Caudate nucleus (tissue), 63 donors: ENCODE measurements at places on chromosomes 12 and 14.
A peak's percentile ranks its signal among the peaks of the same experiment; 100 is the strongest.

DNA sequence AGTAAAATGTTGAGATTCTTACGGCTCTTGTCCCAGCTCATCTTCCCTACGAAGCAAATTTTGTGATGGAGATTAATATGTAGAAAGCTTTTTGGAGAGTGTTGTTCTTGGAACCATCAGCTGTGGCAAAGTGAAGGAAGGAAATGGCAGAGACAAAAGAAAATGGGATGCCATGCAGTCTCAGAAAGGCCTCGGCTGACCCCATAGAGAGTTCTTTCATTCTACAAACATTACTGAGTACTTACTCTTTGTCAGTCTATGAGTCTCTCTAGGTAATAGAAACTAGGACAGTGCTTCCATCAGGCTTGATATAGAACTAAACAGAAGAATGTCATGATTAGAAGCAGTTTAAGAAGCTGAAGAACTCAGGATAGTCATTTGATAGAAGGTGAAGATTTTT lies 134.1 kb downstream of the PLEKHA5 start:
- DNase-seq = no peak

GRCh38 chr14:72925815-72926291 lies 411 bp upstream of the DCAF4 start:
- no peak for DNase-seq

DNA sequence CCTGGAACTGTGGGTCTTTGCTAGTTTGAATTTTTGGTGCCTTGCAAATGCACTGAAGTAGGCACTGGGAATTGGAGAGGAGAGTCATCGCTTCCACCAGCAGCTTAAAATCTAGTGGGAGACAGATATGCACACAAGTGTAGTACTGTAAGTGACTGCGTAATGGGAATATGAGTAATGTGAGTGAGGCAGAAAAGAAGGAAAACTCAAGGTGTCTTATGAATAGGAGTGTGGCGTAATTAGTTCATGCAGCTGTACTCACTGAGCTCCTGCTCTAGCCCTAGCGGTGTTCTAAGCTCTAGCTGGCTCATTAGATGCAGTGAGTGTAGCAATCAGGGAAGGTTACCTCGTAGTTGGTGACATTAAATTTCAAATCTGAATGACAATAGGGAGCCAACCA lies 2.8 kb downstream of the TCP11L2 start:
- no peak for DNase-seq

- DNase-seq = no peak
Measured at GRCh38 chr12:131892711-131893604, 1.5 kb upstream of the ULK1 start.

- DNase-seq = no peak
Measured at GRCh38 chr12:12297201-12297830, 30.5 kb upstream of the LRP6 start.

GRCh38 chr12:92136965-92137721 lies 8.5 kb downstream of the BTG1 start:
- no peak for DNase-seq

DNA sequence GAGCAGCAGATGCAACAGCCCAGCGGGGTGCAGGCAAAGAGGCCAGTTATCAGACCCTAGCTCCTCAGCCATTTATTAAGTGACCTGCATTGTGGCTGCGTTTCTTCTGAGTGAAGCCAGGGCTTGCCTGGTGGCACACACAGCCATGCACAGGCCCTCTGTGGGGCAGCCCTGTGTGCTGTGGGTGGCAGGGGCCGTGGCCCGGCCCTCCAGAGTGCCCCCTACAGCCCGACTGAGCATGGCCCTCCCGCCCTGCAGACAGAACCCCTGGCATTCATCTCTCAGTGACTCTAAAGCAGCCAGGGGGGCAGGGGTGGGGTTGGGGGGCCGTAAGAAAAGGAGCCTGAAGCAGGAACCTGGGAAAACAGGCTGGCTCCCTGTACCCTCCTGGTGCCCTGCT lies 226.0 kb upstream of the PWP1 start:
- no peak for DNase-seq

GRCh38 chr14:100604709-100605108 lies 17.5 kb upstream of the BEGAIN start:
- DNase-seq = no peak

- DNase-seq = no peak
Measured at GRCh38 chr12:121568971-121569751, 11.7 kb downstream of the KDM2B start.

DNA sequence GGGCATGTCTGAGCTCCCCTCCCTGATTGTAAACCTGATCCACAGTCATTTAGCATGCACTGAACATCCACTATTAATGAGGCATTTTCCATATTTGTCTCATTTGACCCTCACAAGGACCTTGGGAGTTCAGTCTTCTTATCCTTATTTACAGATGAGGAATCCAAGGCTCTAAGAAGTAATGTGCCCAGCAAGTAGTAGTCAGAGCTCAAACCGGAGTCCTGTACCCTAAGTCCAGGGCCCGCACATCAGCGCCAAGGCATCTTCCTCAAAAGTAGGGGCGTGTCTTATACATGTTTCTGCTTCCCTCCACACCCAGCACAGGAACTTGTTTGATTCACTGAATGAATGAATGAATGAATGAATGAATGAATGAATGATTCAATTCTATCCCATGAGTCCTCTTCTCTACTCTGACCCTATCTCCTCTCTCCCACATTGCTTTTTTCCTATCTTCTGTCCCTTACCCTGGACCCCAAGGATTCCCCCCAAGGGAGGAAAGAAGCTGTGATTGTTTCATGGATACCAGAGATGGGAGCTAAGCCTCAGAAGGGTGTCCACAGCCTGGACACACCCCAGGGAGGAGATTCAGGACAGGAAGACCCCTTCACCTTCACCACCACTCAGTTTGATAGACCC lies 21.8 kb upstream of the KRT8 start:
- DNase-seq = no peak

DNA sequence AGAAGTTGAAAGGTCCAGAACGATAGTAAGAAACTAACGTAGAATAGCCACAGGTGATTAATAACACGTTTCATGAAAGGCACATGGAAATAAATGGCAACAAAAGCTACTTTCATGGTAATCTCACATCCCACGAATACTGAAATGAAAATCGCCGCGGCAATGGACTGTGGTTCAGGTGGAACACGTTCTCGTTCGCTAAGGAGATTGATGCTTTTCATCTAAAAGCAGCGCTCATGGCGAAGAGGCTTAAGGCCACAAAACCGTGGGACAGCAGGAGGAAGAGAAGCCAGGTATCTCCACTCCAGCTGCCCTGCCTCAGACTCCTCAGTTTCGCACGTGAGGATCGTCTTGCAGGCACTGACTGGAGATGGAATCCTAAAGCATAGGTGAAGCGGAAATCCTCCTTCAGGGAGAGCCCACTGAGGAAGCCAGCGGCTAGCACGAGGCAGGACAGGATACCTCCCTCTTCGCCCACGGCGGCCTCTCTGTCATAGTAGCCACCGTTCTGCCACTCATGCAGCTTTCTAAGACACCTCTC lies 696 bp upstream of the GPHN start:
- DNase-seq = no peak

DNA sequence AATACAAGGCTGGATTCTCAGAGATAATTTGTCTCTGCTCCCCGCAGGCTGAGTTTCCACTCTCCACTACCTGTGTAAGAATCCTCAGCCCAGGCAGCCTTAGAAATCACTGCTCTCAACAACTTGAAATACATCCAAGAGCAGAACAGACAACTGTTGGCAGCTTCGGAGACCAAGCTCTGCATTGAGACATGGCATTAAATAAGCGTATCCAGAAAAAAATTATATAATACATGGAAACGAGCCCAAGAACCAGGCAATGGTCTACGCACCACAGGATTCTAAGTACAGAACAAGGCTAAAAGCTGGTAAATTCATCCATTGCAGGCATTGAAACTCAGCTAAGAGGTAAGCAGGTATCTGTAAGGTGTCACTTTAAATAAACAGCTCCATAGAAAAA lies 165.5 kb upstream of the DIO3 start:
- no peak for DNase-seq

GRCh38 chr14:68181519-68182326 lies 362.1 kb downstream of the RAD51B start:
- DNase-seq = no peak

GRCh38 chr12:93402333-93403311 lies 24.9 kb downstream of the NUDT4 start:
- no peak for DNase-seq

DNA sequence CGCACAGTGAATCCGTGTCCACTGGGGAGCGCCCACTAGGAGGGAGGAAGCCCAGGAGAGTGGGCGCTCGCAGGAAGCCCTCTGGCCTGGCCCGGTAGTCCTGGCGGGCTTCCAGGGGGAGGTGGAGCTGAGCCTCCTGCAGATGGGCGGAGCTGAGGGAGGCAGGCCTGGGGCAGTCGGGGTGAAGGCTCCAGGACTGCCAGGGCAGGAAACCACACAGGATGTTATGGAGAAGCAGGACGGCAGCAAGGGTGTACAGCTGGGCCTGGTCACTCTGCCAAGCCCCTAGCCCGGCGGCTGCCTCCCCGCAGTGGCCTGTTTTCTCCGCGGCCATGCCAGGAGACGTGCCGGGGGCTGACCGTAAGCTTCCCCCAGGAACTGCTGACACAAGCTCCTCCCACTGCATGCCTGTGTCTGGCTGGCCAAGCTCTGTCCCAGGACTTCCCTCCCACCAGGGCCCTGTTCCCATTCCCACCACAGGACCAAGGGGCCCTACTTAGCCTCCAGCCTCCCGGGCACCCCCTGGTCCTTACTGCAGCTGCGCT lies 143.4 kb upstream of the C14orf180 start:
- no peak for DNase-seq

GRCh38 chr12:66050610-66051009 lies 79.9 kb downstream of the LLPH start:
- DNase-seq = no peak

DNA sequence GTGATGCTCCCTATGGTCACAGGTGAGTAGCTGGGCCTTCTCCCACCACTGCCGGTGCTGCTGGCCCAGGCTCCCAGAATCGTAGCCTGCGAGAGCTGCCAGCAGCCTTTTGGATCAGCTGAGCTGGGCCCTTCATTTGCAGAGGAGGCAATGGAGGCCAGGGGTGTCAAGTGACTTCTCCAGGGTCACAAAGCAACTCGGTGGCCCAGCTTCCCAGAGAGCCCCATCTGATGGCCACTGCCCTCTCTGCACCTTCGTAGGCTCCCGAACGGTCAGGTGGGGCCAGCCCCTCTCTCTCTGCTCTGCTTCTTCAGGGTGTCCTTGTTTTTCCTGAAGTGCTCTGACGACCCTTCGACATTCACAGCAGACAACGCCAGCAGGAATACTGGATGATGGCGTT lies 4.6 kb downstream of the KRT80 start:
- no peak for DNase-seq

DNA sequence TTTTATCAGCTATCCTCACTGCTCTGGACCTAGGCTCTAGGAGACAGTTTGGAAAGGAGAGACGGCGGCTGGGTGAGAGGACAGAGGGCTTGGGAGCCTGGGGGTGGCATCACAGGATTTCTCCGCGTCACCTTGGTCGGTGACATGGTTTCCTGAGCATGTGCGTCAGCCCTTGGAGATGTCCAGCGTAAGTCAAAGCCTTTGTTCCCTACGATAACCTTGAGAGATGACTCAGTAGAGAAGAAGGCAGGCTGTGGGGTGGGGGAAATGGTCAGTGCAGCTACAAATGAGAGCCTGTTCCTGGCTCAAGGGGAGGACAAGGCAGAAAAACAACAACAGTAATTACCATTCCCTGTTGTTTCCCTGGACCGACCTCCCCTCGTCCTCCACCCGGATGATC lies 90.2 kb upstream of the TBX3 start:
- no peak for DNase-seq

DNA sequence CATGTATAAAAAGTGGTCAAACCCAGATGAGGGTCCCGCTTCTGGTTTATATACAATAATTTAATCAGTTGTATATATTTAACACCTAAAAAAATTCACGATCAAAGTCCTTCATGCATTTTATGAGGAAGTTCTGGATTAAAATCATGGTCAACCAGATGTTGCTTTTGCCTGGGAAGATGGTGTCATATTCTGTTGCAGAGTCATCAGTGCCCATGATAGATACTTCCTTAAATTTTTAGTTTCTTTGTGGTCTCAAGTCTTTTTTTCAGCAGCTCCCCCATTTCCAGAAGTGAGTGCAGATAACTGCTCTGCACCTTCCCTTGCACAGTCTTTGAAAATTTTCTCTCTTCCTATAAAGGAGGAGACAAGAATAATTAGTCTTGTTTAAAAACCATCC lies 16.1 kb downstream of the ERP29 start:
- no peak for DNase-seq

- DNase-seq = no peak
Measured at GRCh38 chr12:110347767-110348166, 55.7 kb downstream of the ANAPC7 start.

- no peak for DNase-seq
Measured at GRCh38 chr12:65779091-65779642, 45.1 kb upstream of the HMGA2 start.

DNA sequence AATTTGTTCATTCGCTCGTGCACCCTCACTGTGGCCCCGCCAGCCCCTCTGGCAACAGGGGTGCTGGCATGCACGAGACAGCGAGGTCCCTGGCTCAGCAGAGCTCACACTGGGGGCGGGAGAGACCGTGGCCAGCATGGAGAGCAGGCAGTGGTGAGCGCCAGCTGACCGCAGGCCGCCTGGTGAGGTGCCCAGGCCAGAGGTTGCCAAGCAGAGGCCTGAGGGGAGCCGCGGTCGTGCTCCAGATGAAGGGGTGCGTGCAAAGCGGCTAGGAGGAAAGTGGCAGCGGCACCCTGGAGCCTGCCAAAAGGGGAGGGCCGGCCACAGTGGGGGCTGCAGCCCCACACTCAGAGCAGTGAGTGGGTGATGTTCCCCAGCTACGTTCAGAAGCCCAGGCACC lies 56.1 kb downstream of the CDC42BPB start:
- DNase-seq = peak; percentile 55

DNA sequence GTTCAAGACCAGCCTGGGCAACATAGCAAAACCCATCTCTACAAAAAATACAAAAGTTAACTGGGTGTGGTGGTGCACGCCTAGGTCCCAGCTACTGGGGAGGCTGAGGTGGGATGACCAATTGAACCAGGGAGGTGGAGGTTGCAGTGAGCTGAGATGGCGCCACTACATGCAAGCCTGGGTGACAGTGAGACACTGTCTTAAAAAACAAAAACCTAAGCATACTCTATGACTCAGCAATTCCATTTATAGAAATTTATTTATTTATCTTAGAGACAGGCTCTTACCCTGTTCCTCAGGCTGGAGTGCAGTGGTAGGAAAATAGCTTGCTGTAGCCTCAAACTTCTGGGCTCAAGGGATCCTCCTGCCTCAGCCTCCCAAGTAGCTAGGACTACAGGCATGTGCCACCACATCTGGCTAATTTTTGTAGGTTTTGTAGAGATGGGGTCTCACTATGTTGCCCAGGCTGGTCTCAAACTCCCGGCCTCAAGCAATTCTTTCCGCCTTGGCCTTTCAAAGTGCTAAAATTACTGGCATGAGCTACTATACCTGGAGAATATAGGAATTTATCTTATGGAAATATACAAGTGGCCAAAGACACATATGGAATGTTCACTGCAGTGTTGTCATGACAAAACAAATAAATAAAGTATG lies 43.3 kb downstream of the NCKAP5L start:
- DNase-seq = no peak

- no peak for DNase-seq
Measured at GRCh38 chr12:102596031-102596430, 115.7 kb upstream of the IGF1 start.

- DNase-seq = no peak
Measured at GRCh38 chr12:30794591-30795409, 40.0 kb upstream of the CAPRIN2 start.

GRCh38 chr12:133026996-133027395 lies 10.3 kb upstream of the ZNF84 start:
- no peak for DNase-seq
